Diencephalon (tissue), 1 donor: ENCODE measurements at places on chromosomes 2 and 18. TPM values are rescaled to one million over a fixed set of nuclear protein-coding genes. Genes with fewer than 3 reads are reported as not detected.

The CCDC178 gene
- total RNA-seq = 2.3 TPM

The MXD1 gene
- 16.1 TPM for total RNA-seq

The MYOM1 gene
- total RNA-seq = 10.4 TPM

The PTPRM gene
- 190 TPM for total RNA-seq

The RNASEH1 gene
- total RNA-seq = 18.7 TPM

The FN1 gene
- 156 TPM for total RNA-seq

The DSG2 gene
- 6.2 TPM for total RNA-seq

The CAPN14 gene
- total RNA-seq = 0.69 TPM

The PTMA gene
- 591 TPM for total RNA-seq

The STARD6 gene
- total RNA-seq = not detected

The MOCOS gene
- 0.69 TPM for total RNA-seq

The CD207 gene
- total RNA-seq = not detected

The ADAM17 gene
- 40.6 TPM for total RNA-seq

The GALM gene
- total RNA-seq = 5.5 TPM

The PSMA8 gene
- total RNA-seq = 0.46 TPM

The HRH4 gene
- total RNA-seq = 0.23 TPM

The RTP5 gene
- total RNA-seq = 13.8 TPM

The GKN1 gene
- total RNA-seq = not detected

The EGR4 gene
- 0.23 TPM for total RNA-seq

The PID1 gene
- 32.8 TPM for total RNA-seq

The SERPINB10 gene
- total RNA-seq = 0.46 TPM

The ABCB11 gene
- 1.2 TPM for total RNA-seq

The XDH gene
- total RNA-seq = 0.23 TPM

The FBXO41 gene
- 37.6 TPM for total RNA-seq

The NEU2 gene
- not detected for total RNA-seq

The IL18R1 gene
- total RNA-seq = 0.46 TPM

The ANKRD30B gene
- total RNA-seq = 3.9 TPM

The IL37 gene
- total RNA-seq = not detected

The SKA1 gene
- 5.5 TPM for total RNA-seq

The ELOA2 gene
- total RNA-seq = not detected

The SPP2 gene
- not detected for total RNA-seq

The CRYBA2 gene
- total RNA-seq = not detected

The UGT1A4 gene
- not detected for total RNA-seq

The DLX1 gene
- total RNA-seq = 30.9 TPM

The CNDP1 gene
- 0.23 TPM for total RNA-seq

The MOGAT1 gene
- total RNA-seq = not detected

The GBX2 gene
- 10.4 TPM for total RNA-seq

The NETO1 gene
- total RNA-seq = 50.7 TPM

The SLC14A1 gene
- total RNA-seq = 5.1 TPM

The SLC23A3 gene
- total RNA-seq = 0.23 TPM

The STK39 gene
- 58.8 TPM for total RNA-seq

The SKOR2 gene
- total RNA-seq = 0.23 TPM

The MLPH gene
- 0.69 TPM for total RNA-seq

The GLI2 gene
- 1.2 TPM for total RNA-seq

The PLB1 gene
- 10.6 TPM for total RNA-seq
